ENCODE measurements at places on chromosomes 7 and 10.

- no peak for DNase-seq
These were observed 85.2 kb downstream of the ARHGAP22 start for GRCh38 chr10:48519481-48520183.

GRCh38 chr10:78727728-78728127 is 341.0 kb upstream of the ZMIZ1 start:
- no peak for DNase-seq

DNA sequence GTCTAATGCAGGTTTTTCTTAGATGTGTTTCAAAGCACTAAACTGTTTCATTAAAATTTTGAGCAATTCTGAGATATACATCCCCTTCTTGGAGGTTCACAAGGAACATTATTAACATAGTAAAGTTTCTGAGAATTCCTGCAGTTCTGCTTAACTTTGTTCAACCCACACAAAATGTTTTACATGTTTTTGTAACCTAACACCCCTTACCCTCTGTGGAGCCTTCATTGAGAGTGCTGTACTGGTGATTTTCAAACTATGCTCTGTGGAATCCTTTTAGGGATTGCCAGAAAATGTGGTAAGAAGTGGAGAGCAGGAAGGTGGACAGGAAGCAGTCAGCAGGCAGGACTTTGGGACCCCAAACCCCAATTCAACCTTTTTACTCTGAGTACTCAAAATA is 53.6 kb upstream of the ABCB5 start:
- DNase-seq: no peak

DNA sequence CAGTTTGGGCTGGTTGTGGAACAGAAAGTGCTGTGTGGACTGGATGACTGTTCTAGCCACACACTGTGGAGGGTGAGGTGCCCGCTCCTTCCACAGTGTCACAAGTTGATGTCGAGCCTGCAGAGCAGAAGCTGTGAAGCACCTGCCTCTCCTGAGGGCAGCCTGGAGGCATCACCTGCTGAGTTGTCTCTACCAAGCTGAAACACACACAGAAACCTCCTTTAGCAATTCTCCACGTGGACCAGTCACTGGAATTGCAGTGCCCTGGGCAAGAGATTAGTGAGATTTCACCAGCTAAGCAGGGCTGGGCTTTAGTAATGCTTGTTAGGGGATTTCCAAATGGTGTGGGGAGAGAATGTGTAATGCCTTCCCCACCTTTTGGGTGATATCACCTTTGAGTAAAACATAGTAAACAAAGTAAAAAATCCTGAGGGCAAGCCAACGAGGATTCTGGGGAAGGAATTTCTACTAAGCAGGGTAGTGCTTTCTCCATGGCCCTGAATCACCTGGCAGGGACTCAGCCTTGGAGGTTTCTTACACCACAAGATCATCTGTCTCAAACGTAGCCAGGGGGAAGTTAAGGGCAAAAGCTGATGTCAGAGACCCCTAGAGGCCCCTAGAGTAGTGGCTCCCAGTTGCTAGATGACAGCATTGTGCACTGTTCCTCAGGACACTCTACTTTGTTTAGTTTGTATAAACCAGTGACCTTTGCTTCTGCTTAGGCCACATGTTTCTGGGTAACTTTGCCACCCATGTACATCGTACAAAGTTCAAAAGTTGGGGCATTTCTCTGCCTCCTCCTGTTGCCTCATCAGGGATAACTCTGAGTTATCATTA is 233.1 kb upstream of the IGFBP3 start:
- DNase-seq: no peak

- no peak for DNase-seq
These were observed 2.0 kb upstream of the HEPACAM2 start for GRCh38 chr7:93228302-93228701.

GRCh38 chr7:121094829-121095228 is 106.3 kb downstream of the CPED1 start:
- DNase-seq: no peak

GRCh38 chr7:32458025-32458424 is 32.2 kb downstream of the LSM5 start:
- no peak for DNase-seq

DNA sequence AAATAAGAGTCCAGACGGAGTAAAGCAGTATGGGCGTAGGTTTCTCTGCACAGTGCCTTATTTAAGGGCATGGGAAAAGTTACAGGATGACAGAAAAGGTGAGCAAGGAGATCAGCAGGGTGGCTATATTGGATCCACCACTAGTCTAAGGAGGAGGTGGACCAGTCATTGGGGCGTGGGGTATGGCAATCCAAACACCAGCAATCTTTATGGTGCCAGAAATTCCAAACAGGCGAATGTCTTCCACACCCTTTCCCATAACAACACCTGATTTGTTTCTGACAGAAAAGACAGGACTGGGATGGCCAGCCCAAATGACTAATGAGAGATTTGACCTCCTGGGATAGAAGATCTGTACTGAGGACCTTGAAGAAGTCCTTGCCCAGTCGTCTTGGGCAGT is 181.8 kb upstream of the MBL2 start:
- DNase-seq: no peak

GRCh38 chr7:2307690-2308107 is 6.5 kb downstream of the SNX8 start:
- DNase-seq: no peak

All from stimulated activated CD8-positive, alpha-beta memory T cell treated with anti-CD3 and anti-CD28 coated beads, Interleukin-15, amount 100 ng/mL, for 48 hours (primary cell).